ENCODE measurements at places on chromosomes 2 and 18.

DNA sequence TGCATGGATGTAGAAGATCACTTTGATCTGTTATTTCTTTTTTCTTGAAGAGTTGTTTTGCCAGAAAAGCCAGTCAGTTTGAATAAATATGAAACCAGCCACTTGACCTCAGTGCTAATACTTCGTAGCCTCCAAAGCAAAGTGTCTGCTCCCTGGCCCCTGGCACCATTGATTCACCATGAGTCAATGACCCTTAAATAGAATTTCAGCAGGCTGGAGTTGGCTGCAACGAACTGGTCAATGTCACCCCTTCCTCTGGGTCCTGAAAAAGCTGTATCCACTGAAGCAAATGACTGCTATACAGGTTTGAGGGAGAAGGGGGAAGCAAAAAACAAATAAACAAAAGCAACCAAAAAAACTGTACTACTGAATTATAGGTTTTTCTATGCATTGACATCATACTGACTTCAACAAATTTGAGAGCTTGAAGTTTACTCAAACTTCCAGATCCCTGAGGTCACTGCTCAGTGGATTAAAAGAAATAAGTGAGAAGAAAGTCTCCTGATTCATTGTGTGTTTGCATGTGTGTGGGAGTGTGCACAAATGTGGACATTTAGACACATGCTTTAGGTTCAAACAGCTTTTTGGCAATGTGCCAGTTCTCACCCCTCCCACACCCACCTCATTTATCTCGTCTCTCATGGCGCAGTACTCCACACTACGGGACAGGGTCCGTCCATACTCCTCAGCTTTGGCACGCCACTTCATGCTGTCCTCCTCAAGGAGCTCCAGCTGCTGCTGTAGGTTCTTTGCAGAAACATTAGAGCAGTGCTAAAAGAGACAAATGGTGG is 58.1 kb upstream of the TTN start:
- DNase-seq, result no peak

DNA sequence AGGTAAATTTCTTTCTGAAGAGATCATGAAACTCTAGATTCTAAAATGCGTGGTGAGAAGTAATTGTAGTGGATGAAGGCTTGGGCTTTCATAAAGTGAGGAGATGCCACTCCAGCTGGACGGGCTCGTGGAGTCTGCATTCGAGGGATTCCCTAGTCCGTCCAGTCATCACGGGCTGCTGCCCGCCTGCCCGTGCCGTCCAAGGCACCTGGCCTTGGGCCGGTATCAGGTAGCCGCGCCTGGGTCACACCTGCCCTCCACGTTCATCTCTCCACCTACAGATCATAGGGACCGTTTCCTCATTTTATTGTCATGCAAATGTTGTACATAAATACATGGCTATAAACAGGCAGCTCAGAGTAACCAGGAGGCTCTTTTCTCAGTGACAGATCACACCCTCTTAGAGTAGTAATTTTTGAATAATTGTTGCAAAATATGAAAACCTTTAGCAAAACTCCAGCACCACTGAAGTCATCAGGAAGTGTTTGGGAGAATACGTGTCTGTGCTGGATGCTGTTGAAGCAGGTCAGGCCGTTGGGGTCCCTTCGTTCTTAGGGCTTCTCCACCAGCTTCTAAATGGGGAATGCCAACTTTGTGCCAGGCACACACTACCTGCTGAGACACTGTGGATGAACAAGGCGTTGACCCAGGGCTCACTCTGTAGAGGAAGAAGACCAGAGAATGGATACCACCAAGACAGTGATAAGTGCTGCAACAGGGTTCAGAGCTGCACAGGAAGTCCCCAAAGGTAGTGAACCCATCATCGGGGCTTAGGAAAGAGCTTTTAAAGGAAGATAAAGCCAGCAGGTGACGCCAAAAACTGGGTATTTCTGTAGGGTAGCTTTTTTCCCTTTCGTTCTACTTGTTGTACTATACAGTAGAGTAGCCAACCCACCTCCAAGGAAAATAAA is 112.5 kb downstream of the FAM210A start:
- peak; percentile 23 for DNase-seq

- no peak for DNase-seq
Measured at GRCh38 chr18:62345909-62346308, 20.8 kb downstream of the TNFRSF11A start.

DNA sequence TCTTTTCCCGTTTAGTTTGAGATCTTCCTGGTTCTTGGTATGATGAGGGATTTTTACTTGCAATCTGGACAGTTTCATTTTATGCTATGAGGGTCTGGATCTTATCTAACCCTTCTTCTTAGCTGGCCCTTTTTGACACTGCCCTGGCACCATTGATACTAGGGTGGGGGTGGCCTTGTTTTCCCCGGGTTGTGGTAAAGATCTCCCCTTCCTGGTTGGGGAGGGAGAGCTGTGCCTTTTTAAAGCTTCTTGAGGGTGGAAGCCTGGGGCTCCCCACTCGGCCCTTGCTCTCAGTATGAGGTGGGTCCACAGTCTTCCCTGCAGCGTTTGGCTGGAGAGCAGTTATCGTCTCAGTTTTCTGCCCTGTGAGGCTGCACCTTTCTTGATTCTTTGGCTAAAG is 66.1 kb downstream of the ASB1 start:
- DNase-seq, result no peak

- DNase-seq, result no peak
Measured at GRCh38 chr2:136005462-136006196, 20.2 kb upstream of the DARS1 start.

- no peak for DNase-seq
Measured at GRCh38 chr2:60000686-60001085, 552.8 kb downstream of the BCL11A start.

DNA sequence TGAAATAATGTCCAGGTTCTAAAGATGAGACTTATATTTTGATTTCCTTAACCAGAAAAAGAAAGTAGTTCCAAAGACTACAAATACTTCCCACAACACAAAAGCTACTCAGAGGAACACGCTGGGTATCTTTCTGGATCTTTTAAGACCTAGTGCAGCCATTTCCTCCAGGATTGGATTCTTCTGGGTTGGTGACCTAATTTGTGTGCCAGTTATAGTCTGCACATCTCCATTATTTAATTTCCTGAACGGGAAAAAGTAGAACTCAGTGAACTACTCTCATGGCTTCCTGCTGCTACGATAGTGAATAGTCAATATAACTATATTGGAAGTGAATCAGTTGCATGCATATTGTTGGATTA is 1.5 kb downstream of the TMEM87B start:
- no peak for DNase-seq

DNA sequence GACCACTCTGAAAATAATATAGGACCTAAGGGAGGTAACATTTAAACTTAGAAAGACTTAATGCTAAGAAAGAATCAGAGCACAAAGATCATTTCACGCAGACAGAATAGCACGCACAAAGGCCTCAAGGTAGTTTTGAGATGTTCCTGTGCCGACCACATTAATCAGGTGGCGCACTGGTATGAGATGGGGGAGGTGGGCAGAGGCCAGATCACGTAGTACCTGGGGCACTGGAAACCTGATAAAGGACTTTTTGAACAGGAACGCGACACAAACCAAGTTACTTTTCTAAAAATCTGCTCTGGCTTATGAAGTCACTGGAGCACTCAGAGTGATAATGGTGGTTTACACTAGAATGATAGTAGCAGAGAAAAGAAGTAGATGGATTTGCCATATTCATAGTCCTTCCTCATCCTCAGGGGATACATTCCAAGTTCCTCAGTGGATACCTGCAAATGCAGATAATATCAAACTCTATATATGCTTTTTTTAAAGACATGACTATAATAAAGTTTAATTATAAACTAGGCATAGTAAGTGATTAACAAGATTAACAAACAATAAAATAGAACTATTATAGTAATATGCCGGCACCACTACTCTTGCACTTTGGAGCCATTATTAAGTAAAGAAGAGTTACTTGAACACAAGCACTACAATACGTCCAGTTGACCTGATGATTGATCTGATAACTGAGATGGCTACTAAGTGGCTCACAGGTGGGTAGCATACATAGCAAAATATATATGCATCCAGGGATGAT is 42.6 kb upstream of the CDCA7 start:
- DNase-seq, result no peak

- DNase-seq, result no peak
Measured at GRCh38 chr2:235552671-235553070, 58.8 kb downstream of the AGAP1 start.

- no peak for DNase-seq
Measured at GRCh38 chr2:30985493-30986230, 152.6 kb downstream of the GALNT14 start.

GRCh38 chr2:30862054-30862651 is 54.9 kb upstream of the CAPN13 start:
- DNase-seq, result peak; percentile 54

DNA sequence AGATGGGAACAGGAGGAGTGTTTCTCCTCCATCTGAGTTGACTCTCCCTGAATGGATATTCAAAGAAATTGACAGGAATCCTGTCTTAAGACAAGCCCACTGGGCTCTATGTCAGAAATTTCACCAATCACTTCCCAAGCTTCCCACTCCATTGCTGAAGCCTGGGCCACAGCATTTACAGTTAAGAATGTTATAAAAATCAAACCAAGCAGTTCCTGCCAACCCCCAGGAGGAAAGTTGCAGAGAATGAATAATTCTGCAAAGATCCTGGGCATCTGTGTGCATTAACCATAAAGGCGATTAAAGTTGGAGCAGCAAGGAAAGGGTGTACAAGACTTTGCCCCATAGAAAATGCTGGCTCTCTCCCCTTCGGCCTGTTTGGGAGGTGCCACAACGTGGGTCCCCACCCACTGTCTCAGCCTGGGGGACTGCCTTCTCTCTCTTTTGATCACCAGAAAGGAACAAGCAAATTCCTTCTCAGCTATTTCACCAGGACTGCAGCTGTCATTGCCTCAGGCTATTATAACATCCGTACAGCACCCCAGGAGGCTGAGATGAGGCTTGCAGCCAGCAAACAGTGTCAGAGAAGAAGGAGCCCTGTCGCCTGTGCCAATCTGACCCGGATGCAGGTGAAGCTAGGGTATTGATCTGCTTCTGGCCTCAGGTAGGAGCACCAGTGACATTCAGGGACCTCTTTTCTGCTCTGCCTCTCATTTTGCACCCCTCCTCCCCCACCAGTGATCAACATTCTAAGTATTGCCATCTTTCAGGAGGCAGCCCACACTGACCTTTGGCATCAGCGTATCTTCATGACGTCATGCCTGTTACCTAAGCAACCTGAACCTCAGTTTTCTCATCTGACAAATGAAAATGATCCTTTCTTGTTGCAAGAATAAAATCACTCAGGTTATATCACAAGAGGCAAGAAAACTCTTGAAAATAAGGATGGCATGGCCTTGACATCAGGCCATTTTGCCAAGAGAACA is 219.0 kb downstream of the SH3BP4 start:
- DNase-seq, result no peak

DNA sequence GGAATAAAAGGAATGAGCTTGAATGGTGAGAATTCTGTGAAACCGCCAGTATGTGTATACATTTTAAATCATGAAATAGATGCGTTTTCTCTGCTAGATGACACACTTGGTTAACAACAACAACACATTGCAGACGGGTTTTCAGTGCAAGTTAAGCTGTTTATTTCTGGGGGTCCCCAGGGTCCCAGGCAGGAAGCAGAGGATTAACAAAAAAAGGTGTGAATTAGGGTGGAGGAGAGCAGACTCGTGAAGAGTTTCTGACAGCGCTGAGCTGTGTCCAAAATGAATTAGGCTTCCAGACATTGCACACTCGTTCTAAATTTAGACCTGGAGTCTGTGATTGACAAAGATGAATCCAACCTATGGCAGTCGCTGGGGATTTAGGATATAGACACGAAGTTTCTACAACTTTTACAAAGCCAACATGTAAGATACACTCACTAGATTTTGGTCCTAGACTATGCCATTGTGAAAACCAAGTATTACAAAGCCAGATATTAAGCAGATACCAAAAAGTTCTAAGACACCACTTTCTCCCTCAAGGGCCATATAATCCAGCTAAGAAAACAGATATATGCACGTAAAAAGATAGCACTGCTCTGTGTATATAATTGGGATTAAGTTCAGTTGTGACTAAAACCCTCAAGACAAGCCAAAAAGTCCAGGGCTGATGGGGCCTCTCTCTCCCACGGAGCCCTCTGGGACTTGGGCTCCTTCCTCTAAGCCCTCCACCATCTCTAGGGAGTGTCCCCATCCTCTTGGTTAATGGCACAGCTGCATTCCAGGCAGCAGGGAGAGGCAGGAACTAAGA is 120.2 kb downstream of the ACAA2 start:
- no peak for DNase-seq

- no peak for DNase-seq
Measured at GRCh38 chr2:225512876-225513540, 113.5 kb downstream of the NYAP2 start.

DNA sequence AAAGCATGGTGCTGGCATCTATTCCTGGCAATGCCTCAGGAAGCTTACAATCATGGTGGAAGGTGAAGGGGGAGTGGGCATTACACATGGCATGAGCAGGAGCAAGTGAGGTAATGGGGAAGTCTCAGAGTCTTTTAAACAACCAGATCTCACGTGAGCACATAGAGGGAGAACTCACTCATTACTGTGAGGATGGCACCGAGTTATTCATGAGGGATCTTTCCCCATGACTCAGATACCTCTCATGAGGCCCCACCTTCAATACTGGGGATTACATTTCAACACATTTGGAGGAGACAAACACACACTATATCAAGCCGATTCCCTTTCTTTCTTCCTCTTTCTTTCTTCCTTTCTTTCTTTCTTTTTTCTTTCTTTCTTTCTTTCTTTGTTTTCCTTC is 47.9 kb upstream of the FANCL start:
- no peak for DNase-seq

- no peak for DNase-seq
Measured at GRCh38 chr18:12651651-12652050, 6.3 kb downstream of the SPIRE1 start.

DNA sequence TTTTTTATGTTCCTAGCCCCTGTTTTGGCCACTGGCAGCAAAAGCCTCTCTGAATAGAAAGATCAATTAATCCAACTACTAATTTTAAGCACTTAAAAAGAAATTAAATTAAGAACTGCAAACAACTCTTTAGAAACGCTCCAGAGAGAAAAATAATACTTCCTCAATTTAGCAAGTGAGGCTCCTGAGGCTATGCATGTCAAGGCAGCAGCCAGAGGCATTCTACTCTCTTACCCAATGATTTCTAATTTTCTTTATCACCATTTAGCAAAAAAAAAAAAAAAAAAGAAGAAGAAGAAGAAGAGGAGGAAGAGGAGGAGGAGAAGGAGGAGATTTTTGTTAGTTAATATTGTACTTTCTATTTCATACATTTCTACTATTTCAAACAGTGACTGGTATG is 68.5 kb downstream of the TMEM237 start:
- no peak for DNase-seq

- DNase-seq, result peak; percentile 62
Measured at GRCh38 chr2:246489-247144, 17.2 kb downstream of the SH3YL1 start.

Data from CD4-positive, alpha-beta T cell treated with Interleukin-10 for 1 hour (primary cell).